ENCODE measurements at places on chromosomes 7 and 10.

DNA sequence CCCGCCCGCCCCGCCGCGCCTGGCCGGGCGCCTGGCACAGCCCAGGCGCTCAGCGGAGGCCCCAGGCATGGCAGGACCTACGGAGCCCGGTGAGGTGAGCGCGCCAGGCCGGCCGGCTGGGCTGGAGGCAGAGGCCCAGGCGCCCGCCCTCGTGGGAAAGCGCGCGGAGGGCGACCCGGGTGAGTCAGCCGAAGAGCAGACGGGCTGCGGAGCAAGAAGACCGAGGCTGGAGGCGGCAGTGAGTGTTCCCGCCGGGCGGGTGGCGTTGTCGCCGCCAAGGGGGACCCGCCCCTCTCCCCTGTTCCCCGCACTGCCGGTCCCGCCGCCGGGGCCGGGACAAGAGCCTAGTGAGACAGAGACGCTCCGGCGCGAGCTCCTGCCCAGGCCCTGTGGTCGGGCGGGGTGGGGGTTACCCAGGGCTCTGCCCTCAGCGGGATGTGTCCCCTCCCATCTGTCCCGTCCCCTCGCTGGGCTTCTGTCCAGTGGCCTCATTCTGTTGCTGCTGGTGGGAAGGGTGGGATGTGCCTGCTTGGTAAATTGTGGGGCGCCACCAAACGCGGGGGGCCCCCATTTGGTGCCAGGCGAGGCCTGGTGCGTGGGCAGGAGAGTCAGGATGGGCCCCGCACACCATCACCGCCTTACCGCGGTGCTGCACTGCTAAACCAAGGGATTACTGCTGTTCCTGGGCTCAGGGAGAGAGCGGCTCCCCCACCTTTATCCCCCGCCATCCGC is 17.0 kb upstream of the NODAL start:
- DNase-seq: no peak

GRCh38 chr7:112886208-112886607 is 96.0 kb upstream of the TMEM168 start:
- DNase-seq: no peak

DNA sequence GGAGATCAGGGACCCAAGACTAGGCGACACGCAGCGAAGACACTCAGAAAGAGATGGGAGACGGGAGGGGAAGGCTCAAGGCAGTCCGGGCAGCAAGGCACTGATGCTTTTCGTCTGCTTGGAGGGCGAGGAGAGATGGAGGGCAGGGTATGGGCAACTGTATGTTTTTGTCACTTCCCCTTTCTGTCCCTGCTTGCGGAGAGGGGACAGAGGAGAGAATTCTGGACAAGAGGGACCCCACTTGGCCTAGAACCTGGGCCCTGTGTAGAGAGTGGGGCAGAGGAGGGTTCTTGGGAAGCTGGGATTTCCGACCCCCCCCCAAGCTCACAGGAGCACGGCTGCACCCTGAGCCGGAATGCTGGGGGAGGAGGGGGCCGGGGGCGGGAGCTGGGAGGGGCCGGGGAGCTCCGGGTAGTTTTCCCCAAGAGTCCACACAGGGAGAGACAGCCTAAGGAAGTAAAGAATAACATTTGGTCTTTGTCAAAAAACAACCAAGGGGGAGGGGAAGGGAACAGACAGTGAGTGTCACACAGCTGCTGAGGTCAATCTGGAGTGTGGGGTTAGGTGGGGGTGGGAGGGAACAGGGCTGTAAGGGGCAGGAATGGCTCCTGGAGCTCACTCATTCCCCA is 1.8 kb downstream of the LRCH4 start:
- DNase-seq: peak; percentile 92

- DNase-seq: no peak
Observed at GRCh38 chr7:14875941-14876587, 26.5 kb downstream of the DGKB start.

DNA sequence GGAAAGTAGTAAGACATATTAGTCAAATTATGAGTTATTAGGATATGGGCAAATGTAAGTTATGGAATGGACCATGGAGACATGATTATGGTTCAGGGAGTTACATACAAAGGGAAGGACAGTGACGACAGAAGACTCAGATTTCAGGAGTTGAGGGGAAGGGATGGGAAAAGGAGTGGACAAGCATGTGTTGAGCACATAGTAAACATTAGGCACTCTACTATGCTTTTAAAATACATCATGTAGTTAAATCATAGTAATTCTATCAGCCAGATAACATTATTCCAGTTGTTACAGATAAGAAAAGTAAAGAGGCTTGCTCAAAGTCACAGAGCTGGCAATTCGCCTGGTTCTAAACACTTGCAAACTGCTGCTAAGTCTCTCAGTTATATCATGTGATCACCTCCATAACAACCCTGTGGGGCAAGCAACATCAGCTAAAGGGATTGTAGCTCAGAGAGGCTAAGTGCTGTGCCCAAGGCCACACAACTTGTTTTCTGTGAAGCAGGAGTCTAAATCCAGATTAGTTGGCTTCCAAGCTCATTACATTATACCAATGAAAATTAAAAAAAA is 115.2 kb upstream of the MDFIC start:
- no peak for DNase-seq

DNA sequence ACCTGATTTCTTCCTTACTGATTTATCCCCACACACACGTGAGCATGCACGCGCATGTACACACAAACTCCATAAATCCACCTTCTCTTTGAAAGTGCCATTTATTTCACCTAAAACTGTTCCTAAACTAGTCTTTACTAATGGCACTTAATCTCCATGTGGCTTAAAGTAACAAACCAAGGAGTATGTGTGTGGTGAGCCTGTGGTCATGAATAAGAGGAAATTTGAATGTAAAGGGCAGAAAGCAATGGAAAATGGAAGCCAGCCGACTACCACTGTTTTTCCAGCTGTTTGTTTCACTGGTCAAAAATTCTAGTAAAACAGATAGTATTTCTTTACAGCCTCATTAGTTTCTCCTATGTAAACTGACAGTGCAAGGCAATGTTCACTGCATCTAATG is 23.8 kb downstream of the SEMA3C start:
- no peak for DNase-seq

- no peak for DNase-seq
Observed at GRCh38 chr10:89425000-89425399, 10.6 kb downstream of the IFIT5 start.

DNA sequence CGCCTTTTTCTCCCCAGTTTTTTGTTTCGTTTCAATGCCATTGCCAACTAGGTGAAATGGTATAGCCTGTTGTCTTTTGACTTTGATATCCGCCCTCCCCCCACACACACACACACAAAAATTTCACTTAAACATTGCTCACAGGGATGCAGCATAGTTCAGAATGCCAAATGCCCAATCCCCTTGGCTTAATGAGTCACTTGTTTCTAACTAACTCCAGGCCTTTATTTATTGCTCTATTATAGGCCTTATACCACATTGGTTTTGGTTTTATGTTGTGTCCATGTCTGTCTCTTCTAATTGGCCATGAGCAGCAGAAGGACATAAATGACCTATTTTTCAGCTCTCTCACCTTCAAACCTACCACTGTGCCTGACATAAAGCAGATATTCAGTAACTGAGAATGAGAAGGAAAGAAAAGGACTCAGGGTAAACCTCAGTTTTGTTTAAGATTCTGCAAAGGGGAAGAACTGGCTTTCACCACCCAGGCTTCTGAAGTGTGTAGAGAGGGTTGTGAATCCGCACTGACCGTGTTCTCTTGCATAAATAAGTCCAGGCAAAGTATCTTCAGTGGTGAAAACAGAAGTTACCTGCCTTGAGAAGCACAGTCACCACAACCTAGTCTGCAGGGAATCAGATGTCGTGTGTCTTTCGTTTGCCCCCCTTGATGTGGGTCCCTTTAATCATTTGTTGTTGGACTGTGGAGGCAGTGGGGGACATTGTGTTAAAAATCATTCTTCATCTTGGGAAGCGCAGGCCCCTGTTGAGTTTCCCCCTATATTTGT is 139.8 kb downstream of the CELF2 start:
- DNase-seq: no peak

GRCh38 chr7:133690740-133691139 is 436.4 kb upstream of the LRGUK start:
- DNase-seq: no peak

DNA sequence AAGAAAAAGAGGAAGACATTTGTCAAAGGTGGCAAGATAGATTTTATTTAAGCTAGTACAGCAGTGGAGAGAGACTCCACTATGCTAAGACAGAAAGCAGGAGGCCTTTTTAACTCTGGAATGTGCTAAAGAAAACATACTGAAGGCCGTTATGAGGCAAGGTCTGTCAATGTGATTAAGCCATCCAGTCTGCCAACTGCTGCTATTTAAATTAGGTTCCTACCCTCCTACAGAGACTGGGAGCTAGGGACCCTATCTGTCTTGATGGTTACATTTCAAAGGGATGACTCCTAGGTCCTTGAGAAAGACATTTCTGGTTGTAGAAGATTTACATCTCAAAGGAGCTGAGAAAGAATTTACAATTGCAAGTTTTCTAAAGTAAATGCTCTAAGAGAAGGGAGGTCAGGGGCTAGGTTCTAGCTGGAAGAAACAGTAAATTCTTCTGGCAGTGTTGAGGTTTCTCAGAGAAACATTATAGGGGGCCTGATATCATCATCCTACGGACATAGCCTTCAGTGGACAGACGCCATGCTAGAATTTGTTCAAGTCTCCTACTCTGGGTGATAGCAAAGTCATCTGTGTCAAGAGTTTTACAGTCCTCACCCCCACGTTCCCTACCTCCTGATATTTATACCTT is 211.6 kb downstream of the PHF14 start:
- no peak for DNase-seq

GRCh38 chr7:87105401-87105800 is 45.9 kb upstream of the ELAPOR2 start:
- no peak for DNase-seq

GRCh38 chr7:80411621-80412020 is 100.2 kb downstream of the GNAT3 start:
- DNase-seq: no peak

DNA sequence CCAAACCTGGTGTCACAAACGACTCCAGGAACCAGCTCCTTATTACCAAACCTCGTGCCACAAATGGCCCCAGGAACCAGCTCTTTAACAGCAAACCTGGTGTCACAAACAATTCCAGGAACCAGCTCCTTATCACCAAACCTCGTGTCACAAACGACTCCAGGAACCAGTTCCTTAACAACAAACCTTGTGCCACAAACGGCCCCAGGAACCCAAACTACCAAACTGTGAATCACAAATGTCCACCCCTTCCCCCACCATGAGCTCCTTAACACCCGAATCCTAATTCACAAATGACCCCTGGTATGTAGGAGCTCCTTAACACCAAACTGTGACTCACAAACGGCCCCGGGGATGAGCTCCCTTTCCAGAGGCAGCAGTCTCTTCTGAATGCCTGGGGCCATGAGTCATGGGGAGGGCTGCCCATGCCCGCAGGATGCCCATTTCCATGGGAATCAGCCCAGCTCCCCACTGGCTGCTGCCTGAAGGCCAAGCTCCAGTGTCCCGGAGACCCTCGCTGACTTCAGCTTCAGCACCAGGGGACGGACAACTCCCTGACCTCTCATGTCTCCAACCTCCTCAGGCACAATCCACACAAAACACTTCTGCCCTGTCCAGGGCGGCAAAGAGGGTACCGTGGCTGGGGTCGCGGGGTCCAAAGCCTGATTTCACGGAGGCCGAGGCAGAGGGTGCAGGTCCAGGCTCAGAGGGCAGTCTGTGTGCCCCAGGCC is 213.1 kb downstream of the ELFN1 start:
- no peak for DNase-seq

DNA sequence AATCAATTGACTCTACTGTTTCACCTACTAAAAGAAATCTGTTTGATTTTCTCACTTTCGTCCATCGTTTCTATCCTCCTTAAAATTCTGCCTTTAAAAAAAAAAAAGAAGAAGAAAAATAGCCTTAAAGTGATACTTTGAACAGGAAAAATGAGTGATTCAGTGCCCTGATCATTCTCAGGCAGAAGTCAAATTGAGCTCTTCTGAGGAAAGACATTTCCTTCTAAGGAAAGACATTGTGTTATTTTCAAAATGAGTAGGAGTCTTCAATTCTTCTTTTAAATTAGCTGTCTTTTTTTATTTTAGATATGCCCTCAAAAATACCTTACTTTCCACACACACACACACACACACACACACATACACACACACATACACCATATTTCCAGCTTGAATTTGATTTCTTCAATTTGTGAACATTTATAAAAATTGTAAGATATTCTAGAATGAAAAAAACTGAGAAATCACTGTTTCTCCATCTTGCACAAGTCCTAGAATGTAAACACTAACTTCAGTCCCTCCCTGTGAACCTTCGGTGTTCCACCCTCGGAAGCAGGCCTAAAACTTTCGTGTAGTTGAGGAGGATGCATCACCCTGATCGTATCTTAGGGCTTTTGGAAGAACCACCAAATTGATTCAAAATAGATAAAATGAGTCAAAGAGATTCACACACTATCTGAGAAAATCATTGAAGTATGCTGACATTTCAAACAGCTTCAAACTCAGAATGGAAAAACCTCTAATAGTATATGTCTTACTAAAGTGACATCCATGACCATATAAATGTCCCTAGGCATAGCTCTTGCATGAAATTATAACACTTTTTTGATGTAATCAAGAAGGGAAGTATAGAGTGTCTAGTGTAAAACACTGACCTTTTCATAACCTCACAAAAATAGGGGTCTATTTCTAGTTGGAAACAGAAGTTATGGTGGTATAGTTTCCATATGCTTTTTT is 270.8 kb downstream of the GATA3 start:
- no peak for DNase-seq

- no peak for DNase-seq
Observed at GRCh38 chr7:13748998-13749397, 240.5 kb downstream of the ETV1 start.

DNA sequence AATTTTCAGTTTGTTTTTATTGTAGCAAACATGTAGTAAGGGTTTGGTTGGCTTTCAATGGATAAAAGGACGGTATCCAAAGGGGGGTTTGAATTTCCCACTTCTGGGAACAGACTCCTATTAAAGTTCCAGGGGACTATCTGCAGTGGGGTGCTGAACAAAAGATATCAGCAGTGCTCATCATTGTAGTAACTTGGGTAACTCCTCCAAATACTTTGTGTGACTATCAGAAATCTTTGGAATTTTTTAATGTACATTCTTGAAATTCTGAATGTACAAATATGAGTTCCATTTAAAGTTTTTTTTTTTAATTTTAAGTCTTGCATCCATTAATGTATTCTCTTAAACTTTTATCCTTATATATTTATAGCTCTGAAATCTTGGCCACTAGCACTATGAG is 42.1 kb downstream of the CYP51A1 start:
- DNase-seq: no peak

- DNase-seq: peak; percentile 82
Observed at GRCh38 chr7:106421181-106421762, 136.5 kb upstream of the NAMPT start.

DNA sequence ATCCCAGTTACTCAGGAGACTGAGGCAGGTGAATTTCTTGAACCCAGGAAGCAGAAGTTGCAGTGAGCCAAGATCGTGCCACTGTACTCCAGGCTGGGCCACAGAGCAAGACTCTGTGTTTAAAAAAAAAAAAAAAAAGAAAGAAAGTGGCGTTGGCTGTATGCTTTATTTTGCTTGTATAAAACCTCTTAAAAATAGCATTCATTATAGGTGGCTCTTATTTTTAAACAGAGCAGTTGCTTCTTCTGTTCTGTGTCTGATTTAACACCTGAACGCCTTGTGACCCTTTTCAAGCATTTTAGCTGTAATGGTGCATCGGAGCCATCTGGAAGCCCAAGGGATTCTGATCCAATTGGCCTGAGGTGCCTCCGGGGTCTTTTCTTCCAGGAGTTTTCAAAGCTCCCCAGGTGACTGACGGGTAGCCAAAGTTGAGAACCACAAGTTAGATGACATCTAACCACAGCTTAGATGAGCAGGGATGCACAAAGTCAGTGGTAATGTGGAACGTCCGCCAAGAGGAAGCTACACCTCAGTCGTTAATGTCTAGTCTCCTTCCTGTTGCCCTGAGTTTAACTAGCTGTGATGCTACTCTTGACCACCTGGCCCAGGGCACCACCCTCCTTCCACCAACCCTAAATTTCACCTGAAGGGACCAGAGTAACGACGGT is 274.6 kb upstream of the KLF6 start:
- DNase-seq: no peak
